Progenitor cell of endocrine pancreas (in vitro differentiated cells): ENCODE measurements at places on chromosomes 7 and 10.

- no peak overlapping the region for H3K27ac ChIP-seq
- no peaks in the 10 kb centered on the region for H3K36me3 ChIP-seq
- H3K4me1 ChIP-seq: peaks cover 7% of the 10 kb centered on the region
- peaks cover 3% of the 10 kb centered on the region for H3K27me3 ChIP-seq
These were observed 4.5 kb upstream of the LRRC18 start for GRCh38 chr10:48944171-48944570.

DNA sequence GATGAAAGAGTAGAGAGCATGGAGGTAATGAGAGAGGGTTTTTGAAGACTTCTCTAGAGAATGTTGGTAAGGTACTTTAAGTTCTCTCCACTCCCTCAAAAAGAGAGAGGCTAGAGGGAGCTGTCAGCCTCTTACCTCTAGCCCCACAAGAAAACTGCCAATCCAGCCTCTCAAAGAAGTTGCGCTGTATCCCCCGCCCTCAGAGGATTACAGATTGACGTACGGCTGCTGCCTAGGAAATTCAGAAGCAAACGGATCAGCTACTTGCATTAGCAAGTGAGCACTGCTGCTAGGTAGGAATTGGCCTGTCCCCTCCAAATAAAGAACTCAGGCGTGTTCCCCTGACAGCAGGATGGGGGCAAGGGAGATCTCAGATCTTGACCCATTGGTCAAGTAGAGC, 34.2 kb downstream of the TYW1B start:
- no peak for DNase-seq
- no peak overlapping the region for H3K4me3 ChIP-seq
- no peaks in the 10 kb centered on the region for H3K4me1 ChIP-seq

DNA sequence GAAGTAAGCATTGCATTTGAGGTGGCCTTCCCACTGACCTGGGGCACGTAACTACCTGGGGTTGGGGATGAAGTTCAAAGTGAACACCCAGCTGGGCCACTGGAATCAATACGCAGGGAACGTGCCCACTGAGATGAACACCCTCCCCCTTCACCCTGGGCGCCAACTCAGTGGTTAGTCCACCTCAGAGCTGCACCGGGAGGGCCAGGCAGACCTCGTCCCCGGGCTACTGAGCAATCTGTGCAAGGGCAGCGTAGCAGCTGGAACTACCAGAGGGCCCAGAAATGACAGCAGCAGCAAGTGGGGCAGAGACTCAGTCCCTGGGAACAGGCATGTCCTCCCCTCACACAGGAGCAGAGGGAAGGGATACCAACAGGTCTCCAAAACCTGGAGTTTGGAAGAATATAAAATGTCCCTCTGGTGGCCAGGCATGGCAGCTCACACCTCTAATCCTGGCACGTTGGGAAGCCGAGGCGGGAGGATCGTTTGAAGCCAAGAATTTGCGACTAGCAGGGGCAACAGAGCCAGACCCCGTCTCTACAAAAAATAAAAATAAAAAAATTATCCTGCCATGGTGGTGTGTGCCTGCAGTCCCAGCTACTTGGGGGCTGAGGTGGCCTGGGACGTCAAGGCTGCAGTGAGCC, 143.9 kb downstream of the SH3PXD2A start:
- peaks cover 4% of the 10 kb centered on the region for H3K4me1 ChIP-seq
- no peaks in the 10 kb centered on the region for H3K27me3 ChIP-seq

DNA sequence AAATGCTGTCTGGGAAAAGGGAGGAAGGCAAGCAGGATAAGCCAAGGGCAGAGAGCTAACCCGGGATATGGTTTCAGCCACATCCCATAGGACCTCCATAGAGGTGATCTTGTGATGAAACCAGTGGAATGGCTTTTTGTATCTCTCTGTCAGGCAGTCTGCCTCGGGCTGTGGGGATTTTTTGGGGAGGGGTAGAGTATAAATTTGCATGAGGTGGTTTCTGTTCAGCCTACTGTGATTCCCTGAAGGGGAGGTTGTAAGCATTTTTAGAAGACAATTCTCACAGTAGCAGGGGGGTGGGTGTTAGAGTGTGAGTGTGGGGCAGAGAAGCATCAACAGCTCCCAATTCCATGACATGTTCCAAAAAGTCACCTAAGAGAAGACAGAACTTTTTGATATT, 11.8 kb downstream of the OR9A2 start:
- peaks cover 29% of the 10 kb centered on the region for H3K27me3 ChIP-seq
- no peaks in the 10 kb centered on the region for H3K36me3 ChIP-seq
- H3K27ac ChIP-seq: no peak overlapping the region
- no peak overlapping the region for H3K4me3 ChIP-seq
- DNase-seq: no peak

DNA sequence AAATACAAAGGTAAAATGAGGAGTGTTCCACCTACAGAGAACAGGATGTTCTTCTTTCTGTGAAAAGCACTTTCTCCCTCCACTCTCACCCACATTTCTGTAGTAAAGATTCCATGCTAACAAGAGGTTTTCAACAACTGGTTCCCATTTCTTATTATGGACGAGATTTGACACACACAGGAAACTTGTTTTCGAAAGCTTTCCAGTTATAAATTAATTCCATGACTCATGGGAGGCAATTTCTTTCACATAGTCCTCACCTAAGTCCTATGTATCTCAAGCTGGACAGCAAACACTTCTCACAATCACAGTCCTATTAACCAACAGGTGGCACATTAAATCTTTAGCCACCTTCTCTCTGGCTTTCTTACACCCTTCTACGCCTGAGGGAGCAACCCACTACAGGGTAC, 24.5 kb downstream of the RAPGEF5 start:
- H3K27me3 ChIP-seq: no peaks in the 10 kb centered on the region
- peaks cover 25% of the 10 kb centered on the region for H3K4me1 ChIP-seq
